ENCODE measurements at places on chromosomes 7 and 10.

GRCh38 chr10:63464402-63465292, 1.1 kb downstream of the JMJD1C start:
- DNase-seq = no peak

DNA sequence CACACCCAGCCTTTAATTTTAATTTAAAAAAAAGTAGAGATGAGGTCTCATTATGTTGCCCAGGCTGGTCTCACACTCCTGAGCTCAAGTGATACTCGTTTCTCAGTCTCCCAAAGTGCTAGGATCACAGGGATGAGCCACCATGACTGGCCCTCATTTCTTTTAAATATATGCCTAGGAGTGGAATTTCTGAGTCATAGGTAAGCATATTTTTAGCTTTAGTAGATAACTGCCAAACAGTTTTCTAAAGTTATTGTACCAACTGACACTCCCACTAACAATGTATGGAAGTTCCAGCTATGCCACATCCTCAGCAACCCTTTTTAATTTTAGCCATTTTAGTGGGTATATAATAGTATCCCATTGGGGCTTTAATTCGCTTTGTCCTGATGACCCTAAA, 13.8 kb upstream of the PPIF start:
- DNase-seq = no peak

- no peak for DNase-seq
Observed at GRCh38 chr7:523347-524336, 4.0 kb upstream of the PDGFA start.

- no peak for DNase-seq
Observed at GRCh38 chr7:31890198-31890597, 180.0 kb downstream of the PDE1C start.

GRCh38 chr10:84907461-84908009, 579.1 kb downstream of the CCSER2 start:
- no peak for DNase-seq

GRCh38 chr7:140526787-140527664, 47.7 kb upstream of the MKRN1 start:
- no peak for DNase-seq

DNA sequence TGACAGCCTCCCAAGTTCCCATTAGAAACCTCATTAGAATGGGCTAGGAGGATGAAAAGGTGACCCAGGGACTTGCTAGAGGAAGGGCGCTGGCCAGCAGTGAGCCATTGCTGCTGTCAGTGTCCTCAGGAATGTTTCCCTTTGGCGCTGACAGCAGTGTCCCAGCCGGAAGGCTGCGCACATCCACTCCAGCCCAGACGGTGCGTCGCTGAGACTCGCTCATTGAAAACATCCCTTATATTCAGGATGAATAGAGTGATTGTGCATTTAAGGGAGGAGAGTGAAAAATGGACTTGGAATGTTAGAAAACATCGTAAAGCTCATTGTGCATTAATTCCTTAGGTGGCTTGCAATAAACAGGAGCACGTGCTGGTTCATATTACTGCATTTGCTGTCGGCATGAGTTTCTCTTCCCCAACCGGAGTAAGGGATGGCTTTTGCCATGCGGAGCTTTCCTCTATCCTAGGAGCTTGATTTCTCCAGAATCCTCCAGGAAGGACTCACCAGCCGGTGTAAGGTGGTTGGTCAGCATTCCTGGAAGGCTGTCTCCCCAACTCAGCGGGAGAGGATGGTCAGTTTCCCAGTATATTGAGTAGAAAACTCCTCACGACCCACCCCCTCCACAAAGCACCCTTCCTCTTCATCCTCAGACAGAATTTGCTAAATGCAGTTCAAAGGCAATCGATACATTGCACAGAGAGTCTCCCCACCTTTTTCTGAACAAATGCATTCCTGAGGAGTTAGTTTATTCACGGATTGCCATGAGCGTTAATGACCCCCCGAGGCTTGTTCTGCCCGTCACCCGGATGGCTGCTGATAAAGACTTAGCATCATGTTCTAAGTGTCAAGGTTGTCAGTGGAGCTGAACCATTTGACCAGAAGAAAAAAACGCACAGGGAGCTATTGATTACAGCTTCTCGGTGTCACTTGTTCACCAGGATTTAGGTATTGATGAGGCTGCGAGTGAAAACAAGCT, 201.8 kb downstream of the EBF3 start:
- no peak for DNase-seq

DNA sequence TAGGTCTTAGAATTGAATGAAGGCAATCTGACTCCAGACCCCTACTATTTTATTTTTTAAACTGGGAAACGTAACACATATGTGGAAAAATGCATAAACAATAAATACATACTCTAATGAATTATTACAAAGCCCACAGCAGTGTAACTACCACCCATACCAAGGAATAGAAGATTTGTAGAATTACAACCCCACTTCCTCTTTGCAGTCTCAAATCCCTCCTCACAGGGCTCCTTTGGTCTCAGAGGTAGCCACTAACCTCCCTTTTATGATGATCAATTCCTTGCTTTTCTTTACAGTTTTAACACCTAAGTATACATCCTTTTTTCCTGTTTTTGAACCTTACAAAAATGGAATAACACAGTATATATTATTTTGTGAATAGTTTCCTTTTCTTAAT, 6.7 kb upstream of the CCDC126 start:
- no peak for DNase-seq

DNA sequence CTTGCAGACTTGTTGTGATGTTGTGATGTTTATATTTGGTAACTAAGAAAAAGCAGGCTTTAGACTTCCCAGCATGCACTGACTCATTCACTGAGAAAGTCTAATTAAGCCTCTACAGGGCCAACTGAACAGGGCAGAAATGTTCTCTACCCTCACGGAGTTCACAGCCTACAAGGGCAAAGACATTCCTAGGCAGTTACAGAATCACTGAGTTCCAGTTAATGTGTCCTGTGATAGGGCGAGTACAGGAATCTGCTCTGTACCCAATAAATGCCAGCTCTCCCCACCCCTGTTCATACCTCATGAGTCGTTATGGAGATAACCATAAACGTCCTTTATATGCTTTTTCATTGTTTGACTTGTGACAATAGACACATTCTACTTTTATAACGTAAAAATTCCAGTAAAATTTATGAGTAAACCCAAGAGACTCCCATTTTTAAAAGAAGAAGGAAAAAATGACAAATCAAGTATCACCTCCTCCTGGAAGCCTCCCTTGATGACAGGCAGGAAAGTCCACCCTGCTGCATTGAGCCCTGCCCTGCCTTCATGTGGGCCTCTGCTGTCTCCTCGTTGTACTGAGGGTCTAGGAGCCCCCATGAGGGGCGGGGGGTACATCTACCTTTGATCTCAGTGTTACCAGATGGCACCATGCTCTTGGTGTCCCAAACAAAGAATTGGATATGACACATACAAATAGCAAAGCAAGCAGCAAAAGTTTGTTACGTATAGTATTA, 14.3 kb downstream of the MUC12 start:
- DNase-seq = no peak

DNA sequence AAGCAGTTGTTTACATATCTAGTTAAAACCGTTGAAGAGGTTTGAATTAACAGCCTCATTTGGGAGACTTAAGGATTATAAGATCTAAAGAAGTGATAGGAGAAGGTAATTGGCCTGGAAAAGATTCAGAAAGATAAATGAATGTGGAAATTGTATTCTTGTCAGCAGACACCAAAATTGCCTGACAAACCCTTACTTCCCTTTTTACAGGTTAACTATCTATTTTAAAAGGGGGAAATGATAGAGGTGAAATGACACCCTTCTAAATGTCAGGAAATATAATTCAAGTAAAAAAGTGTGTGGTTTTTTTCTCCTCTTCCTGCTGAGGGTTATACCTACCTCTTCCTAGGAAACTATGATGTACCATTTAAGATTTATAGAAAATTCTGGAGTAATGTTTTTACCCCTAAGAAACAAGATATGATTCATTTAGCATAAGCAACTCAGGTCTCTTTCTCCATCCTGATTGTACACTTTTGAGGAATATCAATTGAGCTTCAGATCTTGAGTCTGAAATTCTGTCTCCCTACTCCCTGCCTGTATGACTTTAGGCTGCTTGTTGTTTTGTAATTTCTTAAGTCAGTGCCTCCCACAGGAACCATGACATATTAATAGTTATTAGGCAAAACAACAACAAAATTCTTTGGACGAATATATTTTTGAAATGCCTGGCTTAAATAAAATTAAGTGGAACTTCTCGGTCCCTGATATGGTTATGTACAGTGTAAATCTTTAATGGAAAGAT, 250.4 kb downstream of the RNLS start:
- no peak for DNase-seq

DNA sequence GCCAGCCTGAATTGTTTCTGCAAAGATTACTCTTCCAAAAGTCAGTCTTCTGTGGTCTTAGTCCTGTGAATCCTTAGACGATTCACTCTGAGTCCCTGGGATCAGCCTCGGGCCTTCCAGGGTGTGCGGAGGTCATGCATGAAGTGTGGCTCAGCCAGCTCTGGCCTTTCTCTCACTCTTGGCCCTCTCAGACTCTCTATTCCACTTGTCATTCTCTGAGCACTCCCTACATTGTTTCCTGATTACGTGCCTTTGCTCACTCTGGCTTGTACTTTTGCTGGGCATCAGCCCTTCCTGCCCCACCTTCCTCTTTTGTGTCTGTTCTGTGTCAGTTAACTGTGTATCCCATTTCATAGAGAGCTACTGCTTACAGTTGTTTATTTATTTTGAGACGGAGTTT, 36.0 kb downstream of the CCNY start:
- DNase-seq = no peak

DNA sequence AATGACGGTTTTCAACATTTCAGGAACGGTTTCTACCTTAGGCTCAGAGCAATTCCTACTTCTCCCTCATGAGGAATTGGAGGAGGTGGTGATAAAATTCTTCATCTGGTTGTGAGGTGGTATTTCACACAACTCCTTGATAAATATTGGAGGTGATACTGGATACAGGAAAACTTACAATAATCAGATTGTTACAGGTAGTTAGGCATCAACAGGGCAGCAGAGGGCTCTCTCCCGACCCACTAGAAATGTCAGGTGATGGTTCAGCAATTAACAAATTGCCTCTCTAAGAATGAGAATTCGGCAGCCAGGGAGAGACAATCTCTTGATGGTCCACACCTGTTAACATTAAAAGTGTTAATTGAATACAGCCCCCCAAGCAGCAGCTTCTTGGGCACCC, 22.6 kb downstream of the ZNF786 start:
- DNase-seq = no peak

- no peak for DNase-seq
Observed at GRCh38 chr7:47807756-47808155, 140.5 kb downstream of the PKD1L1 start.

DNA sequence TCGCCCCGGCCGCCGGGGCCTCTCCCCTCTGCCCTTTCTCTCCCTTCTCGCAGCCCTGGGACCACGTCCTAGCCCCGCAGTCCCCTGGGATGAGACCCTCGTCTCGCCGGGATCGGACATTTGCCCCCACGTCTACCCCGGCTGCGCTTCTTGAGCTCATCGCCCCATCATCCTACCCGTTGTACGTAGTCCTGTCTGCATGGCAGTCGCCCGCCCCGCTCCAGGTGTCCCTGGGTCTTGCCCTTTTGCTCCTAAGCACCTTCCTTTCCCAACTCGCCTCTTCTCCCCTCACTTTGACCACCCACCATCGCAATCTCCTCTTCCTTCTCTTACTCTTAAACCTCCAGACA, 582 bp downstream of the TPST1 start:
- no peak for DNase-seq

- DNase-seq = no peak
Observed at GRCh38 chr7:12731214-12731656, 43.8 kb downstream of the ARL4A start.

DNA sequence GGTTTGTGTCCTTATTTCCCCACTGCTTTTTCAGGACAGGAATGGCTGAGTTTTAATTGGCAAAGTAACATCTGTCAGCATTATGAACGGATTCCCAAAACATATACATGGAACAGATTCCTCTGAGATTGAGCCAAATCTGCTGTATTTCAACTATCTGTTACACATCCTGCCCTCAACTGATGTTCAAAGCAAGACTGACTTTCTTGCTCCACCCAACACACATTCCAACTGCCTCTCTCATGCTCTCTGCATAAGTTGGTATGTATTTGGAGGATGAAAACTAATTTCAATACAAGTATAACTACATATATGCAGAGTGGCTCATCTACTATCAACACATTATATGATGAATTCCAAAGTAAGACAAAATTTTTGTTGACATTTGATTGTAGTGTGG, 342.2 kb downstream of the GATA3 start:
- no peak for DNase-seq

DNA sequence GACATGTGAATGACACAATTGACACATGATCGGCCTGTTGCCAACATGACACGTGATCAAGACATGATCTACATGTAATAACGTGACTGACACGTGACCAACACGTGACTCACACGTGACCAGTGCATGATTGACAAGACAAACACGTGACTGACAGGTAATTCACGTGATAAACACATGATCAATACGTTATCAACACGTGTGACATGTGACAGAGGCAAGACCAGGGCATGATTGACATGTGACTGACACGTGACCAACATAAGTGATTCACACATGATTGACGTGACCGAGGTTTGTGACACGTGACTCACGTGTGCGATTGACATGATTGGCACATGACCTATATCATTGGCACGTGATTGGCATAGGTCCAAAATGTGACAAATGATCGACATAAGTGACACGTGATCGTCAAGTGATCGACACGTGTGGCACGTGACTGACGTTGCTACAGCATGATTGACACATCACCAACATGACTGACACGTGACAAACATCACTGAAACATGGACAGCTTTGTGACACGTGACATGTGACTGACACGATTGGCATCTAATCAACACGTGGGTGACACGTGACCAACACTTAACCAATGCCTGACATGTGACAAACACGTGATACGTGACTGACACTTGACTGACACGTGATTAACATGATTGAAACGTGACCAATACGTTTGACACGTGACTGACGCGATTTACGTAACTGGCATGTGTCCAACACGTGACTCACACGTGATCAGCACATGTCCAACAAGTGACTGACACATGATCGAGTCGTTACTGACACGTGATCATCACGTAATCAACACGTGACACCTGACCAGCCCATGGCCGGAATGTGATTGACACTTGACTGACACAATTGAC, 23.0 kb downstream of the CRPPA start:
- DNase-seq = no peak

DNA sequence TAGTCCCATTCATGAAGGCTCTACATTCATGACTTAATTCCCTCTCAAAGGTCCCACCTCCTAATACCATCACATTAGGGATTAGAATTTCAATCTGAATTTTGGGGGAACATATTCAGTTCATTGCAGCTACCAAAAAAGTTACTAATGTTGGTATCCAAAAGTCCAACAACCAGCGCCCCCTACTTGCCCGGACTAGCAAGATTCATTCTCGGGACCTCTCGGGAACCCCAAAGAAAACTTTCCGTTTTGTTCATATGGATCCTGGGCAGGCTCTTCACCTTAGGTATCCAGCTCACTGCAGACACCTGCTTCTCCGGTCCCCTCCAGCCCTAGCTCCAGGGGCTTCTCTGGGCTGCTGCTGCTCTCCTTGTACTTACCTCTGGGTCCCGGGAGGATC, 8.9 kb upstream of the GRK5 start:
- no peak for DNase-seq

DNA sequence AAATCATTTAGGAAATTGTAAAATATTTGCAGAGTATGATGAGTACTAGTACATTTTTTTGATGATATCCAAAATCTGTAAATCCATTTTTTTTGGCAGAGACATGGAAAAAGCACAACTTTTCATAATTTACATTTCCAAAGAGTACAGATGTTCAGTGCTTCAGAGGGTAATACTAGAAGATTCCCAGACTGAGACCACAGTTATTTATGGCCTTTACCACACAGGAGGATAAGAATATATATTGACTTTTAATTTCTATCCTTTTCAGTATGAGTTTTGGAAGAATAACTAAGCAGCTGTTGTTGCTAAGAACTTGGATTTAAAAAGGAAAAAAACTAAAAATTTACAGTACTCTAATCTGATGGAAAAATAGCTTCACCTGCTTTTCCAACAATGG, 61.9 kb downstream of the HGF start:
- DNase-seq = no peak

Measured in smooth muscle cell of the brain vasculature (primary cell).